ENCODE measurements at places on chromosomes 2 and 18.

DNA sequence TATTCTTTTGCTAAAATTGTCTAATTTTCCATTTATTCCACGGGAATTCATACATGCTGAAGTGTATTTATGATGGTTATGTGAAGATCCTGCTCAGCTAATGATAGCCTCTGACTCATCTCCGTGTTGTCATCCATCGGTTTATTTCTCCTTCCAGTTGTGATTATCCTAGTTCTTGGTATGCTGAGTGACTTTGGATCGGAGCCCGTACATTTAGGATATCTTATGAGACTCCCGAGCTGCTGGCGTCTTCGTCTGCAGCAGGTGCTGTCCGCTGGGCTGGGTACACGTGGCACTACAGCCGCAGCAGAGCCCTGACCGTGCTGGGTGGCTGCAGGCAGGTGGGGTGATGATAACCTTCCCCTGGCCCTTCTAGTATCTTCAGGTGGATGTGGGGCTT lies 40.1 kb upstream of the GALR1 start:
- no peak for DNase-seq

- DNase-seq: no peak
Measured at GRCh38 chr2:190069936-190070696, 7.6 kb upstream of the MSTN start.

- no peak for DNase-seq
Measured at GRCh38 chr2:161273038-161273760, 35.0 kb upstream of the PSMD14 start.

DNA sequence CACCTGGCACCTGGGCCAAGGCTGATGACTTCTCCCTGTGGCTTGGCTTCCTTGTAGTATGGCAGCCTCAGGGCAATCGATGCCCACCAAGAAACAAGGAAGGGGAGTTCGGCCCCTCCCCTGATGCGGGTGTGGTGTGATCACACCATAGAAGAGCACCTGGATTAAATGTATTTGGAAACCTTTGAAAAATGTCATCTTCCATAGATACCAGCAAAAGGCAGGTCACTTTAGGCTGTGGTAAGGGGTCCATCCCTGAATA lies 198.2 kb downstream of the CYP26B1 start:
- DNase-seq: no peak

DNA sequence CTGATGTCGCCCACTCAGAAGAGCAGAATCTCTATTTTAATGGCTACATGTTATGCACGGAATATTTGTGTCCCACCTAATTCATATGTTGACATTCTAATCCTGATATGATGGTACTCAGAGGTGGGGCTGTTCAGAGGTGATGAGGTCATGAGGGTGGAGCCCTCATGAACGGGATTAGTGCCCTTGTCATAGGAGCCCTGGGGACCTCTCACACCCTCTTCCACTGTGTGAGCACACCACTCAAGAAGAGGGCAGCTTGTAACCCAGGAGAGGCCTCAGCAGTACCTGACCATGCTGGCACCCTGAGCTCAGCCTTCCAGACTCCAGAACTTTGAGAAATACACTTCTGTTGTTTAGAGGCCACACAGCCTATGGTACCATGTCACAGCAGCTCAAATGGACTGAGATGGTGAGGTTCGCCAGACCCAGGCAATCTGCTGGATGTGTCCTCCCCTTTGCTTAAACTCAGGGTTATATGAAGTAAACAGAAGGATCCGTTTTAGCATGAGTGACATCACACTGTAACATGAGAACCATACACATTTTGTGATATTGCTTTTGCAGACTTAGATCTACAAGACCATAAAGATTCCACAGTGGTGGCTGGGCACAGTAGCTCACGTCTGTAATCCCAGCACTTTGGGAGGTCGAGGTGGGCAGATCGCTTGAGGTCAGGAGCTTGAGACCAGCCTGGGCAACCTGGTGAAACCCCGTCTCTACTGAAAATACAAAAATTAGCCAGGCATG lies 48.7 kb downstream of the ATOH8 start:
- DNase-seq: peak; percentile 20

GRCh38 chr18:49944663-49945062 lies 131.3 kb upstream of the ACAA2 start:
- no peak for DNase-seq

DNA sequence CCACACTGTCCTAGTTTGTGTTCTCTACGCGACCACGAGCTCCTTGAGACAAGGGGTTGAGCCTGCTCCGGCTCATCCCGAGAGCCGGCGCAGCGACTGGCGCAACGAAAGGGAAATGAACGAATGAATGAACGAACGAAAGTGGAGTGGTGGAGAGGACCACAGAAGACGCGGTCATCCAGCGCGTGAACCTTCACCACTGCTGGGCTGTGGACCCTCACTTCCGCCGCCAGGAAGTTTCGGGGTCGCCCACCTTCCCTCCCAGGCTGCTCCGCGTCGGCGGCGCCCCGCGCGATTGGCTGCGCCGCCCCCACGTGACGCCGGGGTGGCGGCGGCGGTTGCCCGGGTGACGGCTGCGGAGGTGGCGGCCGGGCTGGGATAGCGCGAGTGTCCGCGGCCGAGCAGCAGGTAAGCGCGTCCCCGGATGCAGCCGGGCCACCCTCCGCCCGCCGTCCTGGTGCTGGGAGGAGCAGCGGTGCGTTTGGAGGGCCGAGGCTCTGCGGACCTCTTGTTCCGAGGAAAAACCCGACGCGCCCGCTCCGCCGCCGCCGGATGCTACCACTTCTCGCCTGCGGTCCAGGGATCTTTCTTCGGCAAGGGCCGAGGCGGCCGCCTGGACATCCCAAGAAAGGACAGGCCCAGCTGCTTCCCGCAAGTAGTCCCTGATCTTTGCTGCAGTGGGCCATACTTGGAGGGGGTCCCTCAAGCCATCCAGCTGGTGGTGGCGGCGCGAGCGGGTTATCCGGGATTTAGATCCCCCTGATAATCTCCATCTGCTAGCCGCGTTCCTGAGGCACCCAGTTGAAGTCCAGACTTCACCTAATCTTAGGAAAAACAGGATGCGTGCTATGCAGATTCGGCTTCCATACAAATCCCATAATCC lies at the start of gene ARMC9:
TSS of gene ARMC9 (plus strand) at position 341 of the 883 bp plus-strand sequence. CDS start 7,608 bp downstream, outside the sequence.
- peak; percentile 91 for DNase-seq

- no peak for DNase-seq
Measured at GRCh38 chr18:53152476-53152875, 812.5 kb downstream of the DCC start.

DNA sequence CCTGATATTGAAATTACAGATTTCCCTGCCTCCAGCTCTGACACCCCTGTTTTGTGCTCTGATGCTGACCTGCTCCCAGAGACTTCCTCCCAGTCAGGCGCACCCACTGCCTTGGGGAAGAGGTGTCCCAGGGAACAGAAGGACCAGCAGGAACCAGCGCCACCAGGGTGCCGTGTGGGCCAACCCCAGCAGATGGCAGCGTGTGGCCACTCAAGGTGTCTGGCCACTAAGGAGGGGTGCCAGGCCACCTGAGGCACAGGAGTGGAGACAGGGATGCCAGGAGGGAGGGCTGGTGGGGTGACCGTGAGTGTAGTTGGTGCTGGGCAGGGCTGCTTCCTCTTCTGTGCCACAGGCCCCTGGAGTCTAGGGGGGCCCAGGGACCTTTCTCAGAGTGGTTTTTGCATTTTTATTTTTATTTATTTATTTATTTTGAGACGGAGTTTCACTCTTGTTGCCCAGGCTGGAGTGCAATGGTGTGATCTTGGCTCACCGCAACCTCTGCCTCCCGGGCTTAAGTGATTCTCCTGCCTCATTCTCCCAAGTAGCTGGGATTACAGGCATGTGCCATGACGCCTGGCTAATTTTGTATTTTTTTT lies 56.0 kb downstream of the TEX44 start:
- peak; percentile 82 for DNase-seq

- DNase-seq: no peak
Measured at GRCh38 chr2:29718076-29718686, 203.2 kb downstream of the ALK start.

DNA sequence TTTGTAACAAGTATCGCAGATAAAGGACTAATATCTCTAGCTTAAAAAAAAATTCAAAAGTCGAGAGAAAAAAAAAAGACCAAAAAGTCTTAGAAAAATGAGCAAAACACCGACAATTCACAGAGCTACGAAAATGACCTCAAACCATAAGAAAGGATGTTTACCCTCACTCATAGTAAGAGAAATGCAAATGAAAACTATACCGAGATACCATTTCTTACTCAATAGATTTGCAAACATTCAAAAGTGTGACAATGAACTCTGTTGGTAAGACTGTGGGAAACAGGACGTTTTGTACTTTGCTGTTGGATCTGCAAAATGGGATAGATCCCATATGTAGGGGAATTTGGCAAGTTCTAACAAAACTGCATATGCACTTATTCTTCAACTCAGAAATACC lies 39.9 kb upstream of the LDAH start:
- DNase-seq: no peak

- DNase-seq: no peak
Measured at GRCh38 chr2:20614201-20615067, 36.5 kb downstream of the HS1BP3 start.

- DNase-seq: no peak
Measured at GRCh38 chr18:39773646-39774045, 2181.4 kb upstream of the PIK3C3 start.

- no peak for DNase-seq
Measured at GRCh38 chr2:238710787-238711186, 137.1 kb upstream of the TWIST2 start.

DNA sequence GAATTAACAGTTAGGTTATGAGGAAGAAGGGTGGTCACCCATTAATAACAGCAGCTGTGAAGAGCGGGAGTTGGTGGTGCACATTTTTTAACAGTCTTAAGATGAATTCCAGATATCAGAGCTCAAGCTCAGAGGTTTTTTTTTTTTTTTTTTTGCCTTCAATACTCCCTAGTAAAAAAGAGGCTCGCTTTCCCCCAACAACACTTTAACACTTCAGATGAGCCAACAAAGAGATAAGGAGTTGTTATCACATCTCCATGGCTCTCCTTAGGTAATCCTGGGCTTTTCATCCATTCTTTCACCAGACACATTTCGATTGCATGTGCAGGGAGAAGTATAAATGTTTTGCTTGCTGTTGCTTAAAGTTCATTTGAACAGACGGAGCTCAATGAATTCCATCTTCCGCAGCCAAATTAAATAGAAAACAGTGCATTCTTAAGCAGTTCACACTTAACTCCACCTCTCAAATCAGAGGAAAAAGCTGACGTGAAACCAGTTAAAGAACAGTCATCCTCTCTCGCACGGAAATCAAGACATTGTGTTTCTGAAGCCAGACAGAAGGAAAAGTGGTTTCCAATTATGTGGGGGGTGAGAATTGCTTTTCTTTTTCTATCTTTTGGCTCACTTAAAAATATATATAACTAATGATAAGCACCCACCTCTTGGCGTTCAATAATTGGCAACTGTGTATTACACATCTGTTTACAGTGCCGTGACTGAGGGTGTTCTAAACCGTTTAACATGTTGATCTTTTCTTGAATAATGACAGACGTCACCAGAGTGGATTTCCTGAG lies 118.2 kb downstream of the ZNF521 start:
- no peak for DNase-seq

DNA sequence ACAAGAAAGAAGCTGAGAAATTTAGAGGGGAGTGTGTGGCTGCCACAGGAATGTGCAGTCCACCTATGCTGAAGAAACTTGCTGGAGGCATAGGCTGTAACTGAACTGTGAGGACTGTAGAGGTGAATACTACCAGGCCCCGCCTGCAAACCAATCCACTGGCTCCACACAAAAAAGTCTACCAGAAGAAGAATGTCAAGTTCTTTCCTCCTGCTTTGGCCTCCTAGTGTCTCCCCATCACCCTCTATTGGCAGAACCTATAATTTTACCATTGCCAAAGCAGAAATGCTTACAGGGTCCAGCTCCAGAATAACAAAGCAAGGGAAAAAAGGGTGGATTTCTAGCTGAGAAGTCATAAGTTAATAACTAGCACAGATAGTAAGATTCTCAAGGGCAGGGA lies 5.9 kb upstream of the ATP5MC3 start:
- no peak for DNase-seq

- DNase-seq: no peak
Measured at GRCh38 chr2:20439503-20439902, 7.4 kb upstream of the RHOB start.

GRCh38 chr2:102453501-102453900 lies 19.5 kb upstream of the SLC9A4 start:
- DNase-seq: no peak

DNA sequence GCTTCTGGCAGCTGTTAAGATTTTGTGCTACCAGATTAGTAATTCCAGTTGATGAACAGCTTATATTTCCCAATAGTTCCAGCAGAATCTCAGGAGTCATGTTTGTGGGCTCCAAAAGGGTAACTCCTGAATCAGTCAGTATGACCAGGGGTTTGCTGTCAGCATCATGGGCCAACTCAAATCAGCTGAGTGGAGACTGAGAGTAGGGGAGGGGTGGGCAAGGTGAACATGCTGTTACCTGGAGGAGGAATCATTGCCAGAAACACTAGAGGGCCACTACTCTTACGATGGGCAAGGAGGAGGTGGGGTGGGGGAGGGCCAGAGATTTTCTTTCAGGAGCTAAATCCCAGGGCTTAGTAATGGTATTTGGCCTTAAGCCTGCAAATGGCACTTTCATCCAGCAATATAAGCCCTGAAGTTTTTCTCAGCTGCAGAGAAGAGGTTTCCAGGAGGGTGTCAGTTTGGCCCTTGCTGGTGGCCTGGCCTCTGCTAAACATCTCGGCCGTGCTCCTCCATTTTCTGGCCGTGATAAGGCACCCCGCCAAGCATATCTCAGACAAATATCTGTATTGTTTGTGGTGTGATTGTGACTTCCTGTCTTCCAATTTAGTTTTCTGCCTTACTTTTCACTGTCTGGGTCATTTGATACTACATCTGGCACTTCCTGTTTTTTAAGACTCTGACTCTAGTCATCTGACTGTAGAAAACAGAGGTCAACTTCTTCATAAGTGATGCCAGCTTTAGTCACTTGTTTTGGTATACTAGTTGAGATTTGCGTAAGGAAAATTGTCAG lies 120.5 kb upstream of the CXCR4 start:
- peak; percentile 68 for DNase-seq

GRCh38 chr2:137173463-137173862 lies 408.1 kb downstream of the THSD7B start:
- DNase-seq: no peak

- DNase-seq: no peak
Measured at GRCh38 chr2:12176623-12177454, 430.4 kb downstream of the LPIN1 start.

DNA sequence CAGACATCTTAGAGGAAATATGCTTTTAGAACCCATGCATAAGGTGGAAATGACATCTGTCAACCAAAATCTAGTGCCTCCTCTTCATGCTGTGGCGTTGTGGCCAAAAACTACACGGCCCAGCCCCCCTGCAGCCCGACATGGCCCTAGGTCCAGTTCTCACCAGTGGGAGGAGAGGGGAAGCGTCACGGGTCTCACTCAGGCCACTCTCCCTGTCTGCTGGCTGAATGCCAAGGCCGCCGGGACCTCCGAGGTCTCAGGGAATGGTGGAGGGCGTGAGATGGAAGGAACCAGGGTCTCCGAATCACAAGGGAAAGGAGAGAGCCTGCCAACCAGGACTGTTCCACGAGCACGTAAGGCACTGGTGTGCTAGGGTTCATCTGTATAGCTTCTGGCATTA lies 361.0 kb downstream of the ANAPC1 start:
- no peak for DNase-seq

Measured in activated CD8-positive, alpha-beta memory T cell treated with anti-CD3 and anti-CD28 coated beads, Interleukin-2, amount 50 U/mL, for 48 hours (primary cell).